ENCODE measurements at places on chromosomes 3 and 15.
A peak's percentile ranks its signal among the peaks of the same experiment; 100 is the strongest.

DNA sequence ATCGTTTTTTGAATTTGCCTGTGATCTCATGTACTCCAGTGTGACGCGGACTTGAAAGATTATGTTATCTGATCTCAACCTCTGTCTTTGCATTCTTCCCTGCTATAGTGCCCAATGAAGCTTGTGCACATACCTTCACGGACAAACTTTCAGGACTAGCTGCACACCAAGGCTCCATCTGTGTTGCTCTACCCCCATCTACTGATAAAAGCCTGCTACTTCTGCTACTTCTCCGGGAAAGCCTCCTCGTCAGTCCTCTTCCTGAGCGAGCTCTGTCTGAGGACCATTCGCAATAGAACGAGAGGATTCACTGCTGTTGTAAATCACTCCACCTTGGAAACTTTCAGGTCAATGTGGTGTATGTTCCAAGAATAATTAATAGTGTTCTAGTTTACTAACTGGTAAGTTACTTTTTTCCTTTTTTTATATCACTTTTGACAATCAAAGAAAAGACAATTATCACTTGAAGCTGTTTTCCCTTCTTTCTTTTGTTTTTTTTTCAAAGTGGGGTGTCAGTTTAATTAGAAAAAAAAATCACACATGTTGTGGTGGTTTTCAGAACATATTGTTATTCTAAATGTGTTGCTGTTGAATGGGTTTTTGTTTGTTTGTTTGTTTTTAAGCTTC, 217.6 kb downstream of the ARRDC4 start:
- no peak for DNase-seq

- DNase-seq: no peak
Measured at GRCh38 chr3:53051929-53052328, 6.1 kb upstream of the SFMBT1 start.

- DNase-seq: no peak
Measured at GRCh38 chr15:101118116-101118515, 133.7 kb downstream of the CHSY1 start.

DNA sequence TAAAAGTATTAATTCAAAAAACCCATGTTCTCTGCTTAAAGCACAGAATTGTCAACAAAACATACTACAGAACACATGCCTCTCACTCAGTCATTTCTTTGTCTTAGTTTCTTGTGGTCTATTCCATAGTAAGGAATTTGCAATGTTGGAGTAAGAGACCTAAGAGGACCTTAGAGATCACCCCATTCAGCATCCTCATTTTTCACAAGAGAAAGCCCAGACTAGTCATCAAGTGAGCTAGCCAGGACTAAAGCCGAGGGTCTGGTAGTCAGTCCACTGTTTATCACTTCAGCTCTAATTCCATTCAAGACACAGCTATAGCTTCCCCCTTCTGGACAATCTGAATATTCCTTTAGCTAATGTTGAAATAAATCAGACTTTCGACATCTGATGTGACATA, 601.1 kb downstream of the FHIT start:
- no peak for DNase-seq

GRCh38 chr3:185792955-185793354, 31.9 kb downstream of the IGF2BP2 start:
- no peak for DNase-seq

GRCh38 chr15:43206054-43206453, 14.8 kb downstream of the EPB42 start:
- no peak for DNase-seq

GRCh38 chr3:46242120-46242519, at the start of gene CCR3:
CCR3 (plus strand) TSS chr3:46242460; CDS start chr3:46265159, 22,699 bp downstream.
- no peak for DNase-seq

DNA sequence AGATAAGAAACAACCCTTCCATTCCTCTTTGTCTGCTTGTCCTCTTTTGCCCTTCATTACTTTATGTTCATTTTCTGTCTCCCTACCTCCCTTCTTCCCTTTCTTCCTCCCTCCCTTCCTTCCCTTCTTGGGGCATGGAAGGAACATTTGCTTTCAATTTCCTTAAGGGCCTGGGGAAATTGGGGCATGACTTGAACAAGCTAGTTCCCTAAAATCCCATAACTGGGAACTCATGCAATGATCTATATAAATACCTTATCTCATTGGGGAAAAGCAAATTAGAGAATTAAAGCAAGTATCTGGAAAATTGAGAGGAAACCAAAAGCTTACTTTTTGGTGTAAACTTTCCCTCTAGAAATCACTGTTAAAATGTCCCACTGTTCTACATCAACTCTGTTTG, 35.7 kb downstream of the BOC start:
- DNase-seq: no peak

GRCh38 chr15:69474291-69474690, 21.7 kb downstream of the RPLP1 start:
- DNase-seq: no peak

DNA sequence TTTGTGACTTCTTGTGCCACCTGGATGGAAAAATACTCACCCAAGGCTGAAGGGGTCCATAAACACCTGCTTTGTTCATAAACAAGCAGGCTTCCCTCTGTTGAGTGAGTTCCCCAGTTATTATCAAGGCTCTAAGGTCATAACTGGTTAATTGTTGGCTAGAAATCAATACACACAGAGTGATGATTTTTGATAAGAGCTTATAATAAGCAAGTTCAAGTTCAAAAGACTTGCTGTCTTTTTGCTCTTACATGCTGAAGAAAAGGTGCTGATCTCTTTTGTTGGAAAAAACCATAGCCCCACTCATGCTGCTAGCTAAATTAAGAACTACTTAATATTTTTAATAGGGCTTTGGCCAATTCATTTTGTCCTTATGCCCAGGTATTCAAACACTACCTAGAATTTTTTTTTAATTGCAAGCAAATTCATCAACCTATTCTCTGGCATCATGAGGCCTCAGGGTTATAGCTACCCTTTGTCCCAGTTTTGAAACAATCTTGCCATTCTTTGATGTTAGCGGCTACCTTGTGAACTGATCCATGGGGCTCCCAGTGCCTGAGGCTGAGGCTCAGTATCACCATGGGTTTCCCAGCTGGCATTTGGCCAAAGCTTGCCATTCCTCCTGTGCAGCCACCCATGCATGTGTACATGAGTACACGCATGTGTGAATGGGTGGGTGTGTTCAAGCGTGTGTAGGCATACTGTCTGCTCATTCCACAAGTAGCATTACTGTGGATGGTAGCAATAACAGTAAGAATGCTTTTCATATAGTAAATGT, 127.6 kb upstream of the LPP start:
- no peak for DNase-seq

DNA sequence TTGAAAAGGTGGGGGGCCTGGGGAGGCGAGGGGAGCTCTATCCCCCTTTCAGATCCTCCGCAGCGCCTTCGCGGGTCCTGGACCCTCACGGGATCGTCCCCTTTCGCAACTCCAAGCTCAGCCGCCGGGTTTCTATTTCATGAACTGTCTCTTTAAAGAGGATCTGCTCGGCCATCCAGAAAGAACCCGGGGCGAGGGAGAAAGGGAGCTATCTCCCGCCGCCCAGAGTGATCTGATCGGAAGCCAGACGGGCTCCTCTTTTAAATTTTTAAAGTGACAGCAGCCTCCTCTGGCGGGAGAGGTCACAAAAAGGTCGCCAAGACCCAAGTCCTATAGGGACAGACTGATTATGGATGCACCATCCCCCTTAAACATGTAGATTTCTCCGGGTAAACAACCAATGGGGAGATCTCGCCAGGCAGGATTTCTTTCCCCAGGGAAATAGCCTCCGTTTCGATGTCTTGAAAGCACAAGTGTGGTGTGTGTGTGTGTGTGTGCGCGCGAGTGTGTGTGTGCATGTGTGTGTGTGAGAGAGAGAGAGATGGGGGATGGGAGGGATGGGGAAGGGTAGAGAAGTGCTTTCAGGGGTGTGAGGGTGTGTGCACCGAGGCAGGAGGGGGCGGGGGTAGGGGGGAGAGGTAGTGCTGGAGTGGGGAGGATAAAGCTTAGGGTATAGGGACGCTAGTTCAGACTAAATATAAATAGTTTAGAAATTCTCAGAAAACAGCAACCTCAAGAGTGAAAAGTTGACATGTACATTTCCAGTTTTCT, 516.1 kb downstream of the MECOM start:
- no peak for DNase-seq

DNA sequence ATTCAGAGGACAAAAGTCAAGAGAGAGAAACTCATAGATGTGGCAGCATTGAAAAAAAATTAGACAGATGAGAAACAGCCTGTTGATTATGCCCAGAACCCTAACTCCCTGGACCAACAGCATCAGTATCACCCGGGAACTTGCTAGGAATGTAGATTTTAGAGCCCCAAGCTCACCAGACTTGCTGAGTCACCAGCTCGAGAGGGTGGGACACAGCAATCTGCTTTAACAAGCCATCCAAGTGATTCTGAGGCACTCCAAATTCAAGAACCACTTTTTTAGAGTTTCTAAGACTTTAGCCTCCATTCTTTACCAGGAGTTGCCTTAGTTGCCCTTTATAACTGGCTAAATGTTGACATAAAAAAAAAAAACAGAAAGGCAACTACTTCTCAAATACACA, 70.9 kb downstream of the CGGBP1 start:
- no peak for DNase-seq

- no peak for DNase-seq
Measured at GRCh38 chr3:197835509-197835908, 44.5 kb downstream of the LRCH3 start.

GRCh38 chr3:114033721-114034120, 22.6 kb downstream of the CCDC191 start:
- no peak for DNase-seq

DNA sequence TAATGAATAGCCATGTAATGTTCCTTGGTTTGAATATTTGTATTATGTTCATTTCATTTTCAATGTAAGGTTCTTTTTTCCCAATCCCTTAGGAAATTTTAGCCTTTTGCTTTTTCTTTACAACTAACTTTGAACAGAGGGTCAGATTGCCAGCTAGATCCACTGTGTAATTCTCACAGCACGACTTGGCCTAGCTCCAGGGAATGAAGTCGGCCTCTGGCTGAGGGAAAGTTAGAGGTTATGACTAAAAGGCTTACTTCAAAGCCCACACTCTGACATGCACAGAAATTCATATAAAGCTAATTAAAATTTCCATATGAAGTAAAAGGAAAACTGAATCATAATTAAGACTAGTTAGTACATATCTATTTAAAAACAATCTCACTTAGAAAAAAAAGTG, 38.7 kb downstream of the ROBO1 start:
- DNase-seq: peak; percentile 5

DNA sequence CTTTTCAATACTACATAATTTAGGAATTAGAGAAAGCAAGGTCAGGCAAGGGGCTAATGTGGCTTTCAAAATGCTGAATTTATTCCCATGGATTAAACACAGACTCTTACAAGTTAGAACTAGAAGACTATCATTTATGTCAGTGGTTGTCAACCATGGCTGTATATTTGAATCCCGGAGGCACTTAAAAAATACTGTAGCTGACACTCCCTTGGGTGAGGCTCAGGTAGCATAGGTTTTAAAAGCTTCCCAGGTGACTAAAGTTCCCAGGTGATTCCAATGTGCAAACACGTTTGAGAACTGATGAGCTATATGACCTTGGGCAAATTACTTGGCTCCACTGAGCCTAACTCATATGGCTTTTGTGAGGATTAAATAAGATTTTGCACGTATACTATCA, 29.6 kb downstream of the AAGAB start:
- DNase-seq: no peak

DNA sequence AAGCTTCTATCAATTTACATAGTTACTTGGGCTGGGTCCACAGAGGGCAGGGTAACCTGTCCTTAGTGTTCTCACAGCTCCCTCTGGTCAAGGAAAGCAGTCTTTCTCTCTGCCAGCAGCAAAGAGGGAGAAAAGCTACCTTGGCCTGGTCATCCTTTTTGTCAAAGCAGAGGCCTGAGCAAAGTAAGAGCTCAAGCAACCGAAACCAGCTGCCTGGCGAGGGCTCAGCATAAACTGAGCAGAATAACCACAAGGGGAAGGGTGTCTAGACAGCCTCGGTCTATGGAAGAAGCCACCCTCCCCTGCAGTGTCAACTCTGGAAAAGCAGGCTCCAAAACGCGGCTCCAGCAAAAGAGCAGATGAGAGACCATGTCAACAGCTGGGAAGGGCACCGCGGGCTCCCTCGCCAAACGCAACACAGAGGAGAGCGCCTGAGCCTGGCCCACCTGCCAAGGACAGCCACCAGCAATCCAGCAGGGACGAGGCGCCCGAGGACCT, 17.4 kb downstream of the LRIG1 start:
- peak; percentile 49 for DNase-seq

DNA sequence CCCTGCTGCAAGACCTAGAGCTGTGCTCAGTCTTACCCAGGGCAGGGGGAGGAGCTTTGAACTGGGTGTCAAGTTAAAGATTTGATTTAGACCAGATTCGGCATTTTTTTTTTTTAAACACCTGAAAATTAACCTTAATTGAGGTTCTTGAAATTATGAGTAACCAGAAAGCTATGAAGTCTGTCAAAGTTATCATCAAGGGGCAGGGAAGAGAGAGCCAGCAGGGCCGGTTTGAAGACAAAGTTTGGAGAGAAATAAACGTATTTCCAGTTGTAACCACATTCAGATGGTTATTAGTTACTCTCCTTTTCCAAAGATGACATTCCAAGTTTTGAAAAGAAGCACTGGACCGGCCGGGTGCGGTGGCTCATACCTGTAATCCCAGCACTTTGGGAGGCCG, 12.0 kb downstream of the TMEM266 start:
- no peak for DNase-seq

DNA sequence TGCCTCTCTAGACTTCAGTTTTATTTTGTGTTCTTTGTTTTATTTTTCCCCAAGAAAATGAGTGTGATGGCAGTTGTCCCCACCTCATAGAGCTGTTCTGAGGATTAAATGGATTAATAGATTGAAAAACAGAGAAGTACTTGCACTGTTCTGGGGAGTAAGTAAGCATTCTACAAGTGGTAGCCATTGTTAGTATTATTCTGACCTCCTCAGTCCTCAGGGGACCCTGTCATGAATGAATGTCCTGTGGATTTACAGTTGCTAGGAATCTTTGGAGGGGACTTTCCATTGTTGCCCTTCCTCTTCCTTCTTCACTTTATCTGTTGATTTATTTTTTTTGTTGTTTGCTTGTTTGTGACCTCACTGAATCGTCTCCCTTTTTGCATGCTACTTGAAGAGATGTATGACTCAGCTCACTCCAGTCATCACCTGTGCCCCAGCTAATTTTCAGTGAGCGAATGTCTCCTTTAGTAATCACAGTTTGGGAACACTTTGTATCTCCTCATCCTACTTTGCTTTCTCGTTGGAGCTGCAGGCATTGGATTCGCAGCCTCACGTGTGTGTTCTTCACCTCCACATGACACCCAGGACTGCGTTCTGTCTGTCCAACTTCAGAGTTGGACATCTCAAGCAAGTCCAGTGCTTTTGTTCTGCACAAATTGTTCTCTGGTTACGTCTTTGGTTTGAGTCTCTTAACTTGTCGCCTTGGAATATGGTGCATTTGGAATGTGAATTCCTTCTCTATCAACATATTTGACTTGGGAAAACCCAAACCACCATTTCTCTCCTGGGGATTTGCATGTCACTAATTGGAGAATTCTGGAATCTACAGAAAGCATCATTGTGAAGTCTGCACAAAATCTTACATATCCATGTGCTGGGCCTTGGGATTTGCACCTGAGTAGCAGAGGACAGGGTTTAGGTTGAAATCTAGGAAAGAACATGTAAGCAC, 54.5 kb downstream of the LRTM1 start:
- DNase-seq: no peak
